ENCODE measurements at places on chromosomes 1 and 21. TPM values are rescaled to one million over a fixed set of nuclear protein-coding genes. Genes with fewer than 3 reads are reported as not detected.

Gene SNRPE
- total RNA-seq, result 40.0 TPM

Gene CHRNB2
- under 0.01 TPM for total RNA-seq

Gene PRKACB
- total RNA-seq, result 5.5 TPM

Gene SLC25A34
- total RNA-seq, result 0.68 TPM

Gene EXTL1
- total RNA-seq, result not detected

Gene A3GALT2
- not detected for total RNA-seq

All from nasal cavity respiratory epithelium epithelial cell of viscerocranial mucosa (primary cell).